ENCODE measurements at places on chromosomes 12 and 14.
A peak's percentile ranks its signal among the peaks of the same experiment; 100 is the strongest.

GRCh38 chr12:115260762-115261675 lies 577.0 kb upstream of the TBX3 start:
- no peak for DNase-seq

DNA sequence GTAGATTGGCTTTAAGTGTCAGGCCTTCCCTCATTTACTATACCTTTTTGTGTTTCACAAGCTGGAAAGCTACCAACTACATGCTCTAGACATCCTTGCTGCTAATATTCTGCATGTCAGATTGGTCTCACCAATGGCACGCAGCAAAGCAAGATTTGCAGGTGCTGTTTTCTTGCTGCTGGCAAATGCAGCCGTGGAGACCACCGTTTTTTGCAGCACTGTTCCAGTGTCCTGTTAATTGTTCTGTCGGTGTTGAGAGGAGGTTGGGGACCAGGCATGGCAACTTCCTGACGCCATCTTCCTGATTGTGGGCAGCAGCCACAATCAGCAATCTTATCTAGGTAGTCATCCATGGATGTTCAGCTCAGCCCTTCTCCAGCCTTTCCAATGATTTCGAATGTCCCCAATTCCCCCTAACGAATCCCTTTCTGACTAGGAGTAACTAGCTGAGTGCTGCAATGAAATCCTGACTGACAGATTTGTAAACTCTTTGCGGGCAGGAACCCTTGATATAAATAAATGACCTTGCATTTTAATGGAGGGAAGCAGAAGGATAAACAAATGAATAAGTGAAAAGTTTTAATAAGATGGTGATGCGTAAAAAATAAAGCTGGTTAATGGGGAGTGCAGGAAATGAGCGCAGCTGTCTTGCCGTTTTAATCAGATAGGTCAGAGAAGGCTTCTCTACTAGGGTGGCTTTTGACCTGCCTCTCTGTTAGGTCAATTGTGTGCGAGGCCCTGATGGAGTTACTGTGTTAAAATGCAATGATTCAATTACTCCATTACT lies 574 bp upstream of the CRADD start:
- no peak for DNase-seq

GRCh38 chr12:89947437-89948270 lies 239.0 kb upstream of the ATP2B1 start:
- DNase-seq: peak; percentile 54

DNA sequence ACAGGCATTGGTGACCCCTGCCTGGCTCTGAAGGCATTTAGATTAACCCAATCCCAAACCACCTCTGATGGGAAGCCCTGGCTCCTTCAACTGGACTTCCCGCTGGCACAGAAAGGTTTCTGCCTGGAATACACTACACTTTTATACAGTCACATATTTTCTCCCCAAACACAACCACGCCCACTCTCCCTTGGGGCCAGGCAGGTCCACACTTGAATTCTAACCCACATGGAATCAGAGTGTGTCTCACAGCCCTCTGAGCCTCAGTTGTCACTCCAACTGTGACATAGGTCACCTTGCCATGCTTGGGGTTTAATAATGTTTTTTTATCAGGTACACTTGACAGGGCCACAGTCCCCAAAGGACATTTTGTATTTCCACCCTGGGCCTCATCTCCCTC lies 368.6 kb downstream of the BCL11B start:
- no peak for DNase-seq

DNA sequence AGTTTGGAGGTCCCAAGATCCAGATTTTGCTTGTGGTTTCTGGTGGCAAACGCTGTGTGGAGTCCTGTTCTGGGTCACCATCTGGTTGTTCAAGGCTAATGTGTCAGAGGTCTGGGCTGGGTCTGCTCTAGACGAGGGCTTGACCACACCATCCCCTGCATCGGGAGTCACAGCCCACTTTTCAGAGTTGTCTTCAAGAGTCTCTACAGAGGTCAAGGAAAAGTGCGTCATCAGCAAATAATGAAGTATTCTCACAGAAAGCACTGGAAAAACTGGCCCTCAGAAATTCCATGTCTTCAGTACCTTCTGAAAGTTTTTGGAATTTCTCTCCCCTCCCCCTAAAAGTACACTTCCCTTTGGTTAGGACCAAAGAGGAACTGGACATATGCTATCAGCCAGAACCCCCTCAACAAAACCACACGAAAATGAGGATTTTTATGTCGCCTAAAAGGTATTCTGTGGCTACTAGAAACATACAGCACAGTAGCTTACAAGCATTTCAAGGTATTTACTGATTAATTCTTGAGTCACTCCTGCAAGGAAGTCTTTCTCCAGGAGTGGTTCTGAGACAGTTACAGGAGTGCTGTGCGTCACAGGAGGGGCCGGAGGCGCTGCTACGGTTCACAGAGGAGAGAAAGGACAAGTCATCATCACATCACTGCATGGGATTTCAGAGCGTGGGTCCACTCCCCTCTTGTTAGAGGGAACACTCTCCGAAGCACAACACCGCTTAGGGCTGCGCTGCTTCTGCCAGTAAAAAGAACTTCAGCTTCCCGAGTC lies 35.4 kb downstream of the RAD52 start:
- no peak for DNase-seq

- DNase-seq: no peak
Observed at GRCh38 chr14:104390221-104390931, 189.2 kb upstream of the C14orf180 start.

GRCh38 chr12:50785406-50786001 lies 21.6 kb downstream of the ATF1 start:
- no peak for DNase-seq

- no peak for DNase-seq
Observed at GRCh38 chr14:100712490-100712889, 14.2 kb upstream of the DLK1 start.

GRCh38 chr14:84591827-84592445 lies 938.0 kb upstream of the FLRT2 start:
- no peak for DNase-seq

DNA sequence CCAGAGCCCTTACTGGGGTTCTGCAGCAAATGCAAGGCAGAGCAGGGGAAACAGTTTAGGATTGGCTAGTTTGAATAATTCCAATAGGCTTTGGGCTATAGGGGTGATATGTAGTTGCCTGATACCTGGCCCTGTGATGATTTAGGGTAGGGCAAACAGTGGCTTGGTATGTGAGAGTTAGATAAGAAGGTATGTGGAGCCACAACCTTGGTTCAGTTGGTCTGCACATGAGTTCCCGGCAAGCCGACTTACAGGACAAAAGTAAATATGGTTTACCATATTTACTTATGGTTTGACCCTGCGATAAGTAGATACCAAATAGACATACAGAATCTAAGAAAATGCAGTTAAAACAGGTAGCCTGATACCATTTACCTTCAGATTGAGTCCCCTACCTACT lies 8.3 kb upstream of the CAPRIN2 start:
- no peak for DNase-seq

GRCh38 chr14:85421186-85421877 lies 108.6 kb upstream of the FLRT2 start:
- DNase-seq: no peak

GRCh38 chr14:94058674-94059138 lies 22.3 kb downstream of the DDX24 start:
- no peak for DNase-seq

DNA sequence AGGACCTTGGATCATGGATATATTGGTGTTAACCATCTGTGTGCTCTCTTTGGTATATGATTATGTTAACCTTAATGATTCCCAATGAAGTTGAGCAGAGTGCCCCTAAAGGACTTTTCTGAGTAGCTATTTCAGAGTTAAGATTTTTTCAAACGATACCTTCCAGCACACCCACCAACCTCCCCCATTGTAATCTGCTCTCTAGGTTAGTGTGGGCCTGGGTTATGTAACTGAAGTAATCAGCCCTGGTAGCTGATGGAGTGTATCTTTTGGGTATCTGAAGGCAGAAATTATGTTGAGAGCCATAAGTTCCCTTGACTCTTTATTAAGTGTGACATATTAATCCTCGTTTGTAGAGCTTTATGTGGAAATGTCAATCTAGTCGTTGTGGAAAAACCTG lies 47.6 kb upstream of the RNU6-8 start:
- no peak for DNase-seq

DNA sequence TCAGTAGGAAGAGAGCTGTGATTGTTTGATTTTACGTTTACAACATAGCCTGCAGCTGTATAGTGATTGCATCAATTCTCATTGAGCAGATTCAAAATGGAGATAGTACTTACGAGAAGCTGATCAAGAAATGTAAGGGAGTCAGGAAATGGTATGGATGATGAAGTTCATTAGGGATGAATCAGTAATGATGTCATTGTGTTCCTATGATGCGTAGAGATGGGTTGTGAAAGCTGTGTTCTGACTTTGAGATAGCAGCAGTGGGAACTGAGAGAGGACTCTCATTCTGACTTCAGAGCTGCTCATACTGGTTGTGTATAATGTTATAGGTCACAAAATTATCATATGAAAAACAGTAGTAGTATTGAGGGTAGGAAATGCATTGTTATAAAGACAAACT lies 44.0 kb downstream of the TTLL5 start:
- DNase-seq: no peak

DNA sequence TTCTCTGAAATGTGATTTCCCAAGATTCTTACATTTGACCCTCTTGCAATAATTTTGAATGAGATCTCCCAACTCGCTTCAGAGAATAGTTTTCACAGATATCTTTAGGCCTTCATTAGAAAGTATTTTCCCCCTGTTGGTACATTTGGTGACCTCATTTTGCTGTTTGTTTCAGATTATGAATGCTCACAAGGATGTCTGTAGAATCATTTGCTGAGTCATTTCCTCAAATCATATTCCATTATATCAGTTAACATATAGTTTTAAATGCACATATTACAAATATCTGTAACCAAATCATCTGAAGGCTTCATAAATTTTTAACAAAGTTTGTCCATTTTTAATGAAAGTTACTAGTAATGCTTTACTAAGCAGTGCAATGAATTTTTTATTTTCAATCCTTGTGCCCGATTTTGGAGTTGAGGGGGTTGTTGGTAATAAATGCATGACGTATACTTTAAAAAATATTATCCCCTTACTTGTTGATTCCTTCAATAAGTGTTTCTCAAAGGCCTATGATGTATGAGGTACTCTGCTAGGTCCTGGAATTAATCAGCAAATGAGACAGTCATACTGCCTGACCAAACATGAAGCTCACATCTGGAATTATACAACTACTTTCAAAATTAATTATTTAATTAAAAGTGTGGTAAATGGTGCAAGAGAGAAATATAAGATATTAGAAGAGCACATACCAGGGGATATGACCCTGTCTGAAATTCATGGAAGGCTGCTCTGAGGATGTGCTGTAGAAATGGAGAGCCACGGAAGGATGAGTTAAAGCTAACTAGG lies 126.9 kb upstream of the RAP1B start:
- DNase-seq: no peak

- DNase-seq: no peak
Observed at GRCh38 chr14:47833011-47833410, 157.6 kb upstream of the MDGA2 start.

DNA sequence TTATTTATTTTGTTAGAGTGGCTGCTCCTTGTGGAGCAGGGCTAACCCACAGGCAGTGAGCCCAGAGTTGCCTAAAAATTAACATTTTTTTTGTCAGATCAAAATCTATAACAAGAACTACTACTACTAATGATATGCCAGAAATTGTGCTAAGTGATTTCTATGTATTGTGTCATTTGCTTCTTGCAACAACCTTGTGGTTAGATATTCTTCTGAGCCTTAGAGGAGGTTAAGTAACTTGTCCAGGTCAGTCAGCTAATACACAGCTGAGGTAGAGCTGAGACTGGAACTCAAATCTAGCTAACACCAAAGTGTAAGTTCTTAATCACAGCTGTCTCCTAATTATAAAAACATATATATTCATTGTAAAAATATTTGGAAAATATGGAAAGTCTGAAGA lies 29.8 kb downstream of the CFL2 start:
- no peak for DNase-seq

DNA sequence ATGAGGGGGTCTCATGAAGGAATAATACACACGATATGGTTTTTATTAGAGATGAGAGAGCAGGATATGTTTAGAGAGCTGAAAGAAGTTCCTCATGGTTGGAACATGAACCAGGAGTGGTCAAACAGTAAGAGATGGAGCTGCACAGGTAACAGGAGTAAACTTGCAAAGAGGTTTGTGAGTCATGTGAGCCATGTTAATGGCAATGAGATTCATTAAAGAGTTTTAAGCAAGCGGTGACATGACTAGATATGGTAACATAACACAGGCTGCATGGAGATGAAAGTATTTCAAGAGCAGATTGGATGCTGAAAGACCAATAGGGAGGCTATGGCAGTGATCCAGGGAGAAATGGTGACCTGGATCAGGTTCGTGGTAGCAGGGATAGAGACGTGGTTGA lies 62.6 kb upstream of the SSTR1 start:
- DNase-seq: no peak

DNA sequence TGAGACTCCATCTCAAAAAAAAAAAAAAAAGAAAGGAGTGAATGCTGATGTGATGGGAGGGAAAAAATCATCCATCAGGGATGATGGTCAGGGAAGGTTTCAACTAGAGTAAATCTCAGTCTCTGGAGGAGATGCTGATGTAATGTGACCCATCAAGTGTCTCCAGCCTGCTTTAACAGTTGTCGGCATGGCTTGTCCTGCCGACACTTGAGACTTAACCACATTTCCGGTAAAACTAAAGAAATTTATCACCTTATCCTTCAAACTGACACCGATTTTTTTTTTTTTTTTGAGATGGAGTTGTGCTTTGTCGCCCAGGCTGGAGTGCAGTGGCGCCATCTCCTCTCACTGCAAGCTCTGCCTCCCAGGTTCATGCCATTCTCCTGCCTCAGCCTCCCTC lies 21.5 kb upstream of the ANAPC5 start:
- DNase-seq: no peak

- peak; percentile 84 for DNase-seq
Observed at GRCh38 chr12:4356041-4356327, 23.5 kb downstream of the FGF23 start.

- DNase-seq: no peak
Observed at GRCh38 chr12:13811061-13811460, 170.3 kb downstream of the GRIN2B start.

DNA sequence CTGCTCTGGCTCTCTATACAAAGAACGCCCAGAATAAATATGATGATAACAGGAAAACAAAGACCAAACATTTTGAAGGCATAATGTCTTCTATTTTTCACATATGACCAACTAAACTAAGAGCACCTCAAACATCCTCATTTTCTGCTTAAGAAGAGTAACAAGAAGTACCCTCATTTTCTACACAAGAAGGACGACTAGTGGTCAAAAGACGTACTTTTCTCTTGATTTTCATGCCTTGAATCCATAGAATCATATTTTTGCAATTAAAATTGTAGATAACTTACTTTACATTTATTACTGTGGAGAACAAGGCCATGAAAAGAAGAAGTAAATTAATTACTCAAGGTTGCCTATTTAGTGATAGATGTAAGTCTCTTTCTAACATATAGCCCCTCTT lies 358.6 kb downstream of the DUSP6 start:
- no peak for DNase-seq

GRCh38 chr14:70735043-70735442 lies 74.3 kb downstream of the MAP3K9 start:
- peak; percentile 54 for DNase-seq

- DNase-seq: no peak
Observed at GRCh38 chr12:112964915-112965314, 13.4 kb upstream of the OAS2 start.

Measured in WERI-Rb-1 (cell line).